IPS-NIHi11 (cell line): ENCODE measurements at places on chromosomes 5 and 9.

DNA sequence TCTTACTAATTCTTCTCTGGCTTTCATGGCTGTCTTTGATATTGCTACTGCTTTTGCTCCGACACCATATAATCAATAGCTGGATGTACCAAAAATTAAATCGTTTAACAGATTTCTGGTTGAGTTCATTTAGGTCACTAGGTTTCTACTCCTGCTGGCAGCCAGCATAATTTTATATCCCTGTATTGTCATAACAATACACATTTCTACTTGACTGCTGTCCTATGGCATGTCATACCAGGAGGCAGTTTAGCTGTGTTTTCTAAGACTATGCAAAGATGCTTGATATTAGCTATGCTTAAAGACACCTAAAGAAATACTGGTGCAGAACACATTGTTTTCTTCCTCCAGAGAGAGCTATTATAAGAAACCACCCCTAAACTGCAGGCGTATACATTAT is 337.2 kb upstream of the CDH6 start:
- DNase-seq = no peak

GRCh38 chr9:99253772-99254431 is 31.8 kb downstream of the SEC61B start:
- DNase-seq = no peak

DNA sequence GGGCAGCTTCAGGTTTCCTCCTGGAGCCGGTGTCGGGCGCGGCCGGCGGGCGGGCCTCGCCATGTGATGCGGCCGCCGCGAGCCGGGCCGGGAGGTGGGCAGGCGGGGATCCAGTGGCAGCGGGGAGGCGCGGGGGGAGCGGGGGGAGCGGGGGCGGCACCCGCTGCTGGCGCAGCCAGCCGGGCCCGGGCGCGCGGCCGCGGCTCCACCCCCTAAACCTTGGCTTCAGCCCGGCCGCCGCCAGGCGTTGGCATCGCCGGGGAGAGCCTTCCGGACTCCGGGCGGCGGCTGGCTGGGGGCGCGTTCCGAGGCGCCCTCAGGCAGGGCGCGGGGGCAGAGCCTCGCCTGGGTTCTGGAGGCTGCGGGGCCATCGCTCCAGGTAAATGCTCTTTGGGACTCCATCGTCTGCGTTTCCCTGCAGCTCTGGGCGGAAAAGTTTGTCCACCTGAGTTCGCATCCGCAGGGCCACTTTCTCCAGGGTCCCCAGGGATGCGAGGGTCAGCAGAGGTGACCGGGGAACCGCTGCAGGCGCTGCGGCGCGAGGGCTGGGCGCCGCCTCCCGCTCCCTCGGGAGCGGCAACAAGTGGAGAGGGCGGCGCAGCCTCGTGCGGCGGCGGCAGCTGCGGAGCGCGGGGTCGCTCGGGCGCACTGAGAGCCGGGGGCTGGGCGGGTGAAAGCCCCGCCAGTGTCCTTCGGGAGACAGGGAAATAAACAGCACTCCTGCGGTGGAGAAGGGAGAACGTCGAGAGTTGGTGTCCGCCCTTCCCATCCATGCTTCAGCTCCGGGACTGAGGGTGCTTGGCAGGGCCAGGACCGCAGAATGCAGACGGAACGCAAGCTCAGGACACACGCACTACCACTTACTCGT is at the start of gene ARHGEF28:
Gene ARHGEF28 (plus strand): TSS at position 253 of the 868 bp plus-strand sequence. CDS start 58,656 bp downstream, outside the sequence.
- DNase-seq = peak; percentile 87

- peak; percentile 33 for DNase-seq
These were observed 803 bp upstream of the CCNO start for GRCh38 chr5:55234121-55234700.

DNA sequence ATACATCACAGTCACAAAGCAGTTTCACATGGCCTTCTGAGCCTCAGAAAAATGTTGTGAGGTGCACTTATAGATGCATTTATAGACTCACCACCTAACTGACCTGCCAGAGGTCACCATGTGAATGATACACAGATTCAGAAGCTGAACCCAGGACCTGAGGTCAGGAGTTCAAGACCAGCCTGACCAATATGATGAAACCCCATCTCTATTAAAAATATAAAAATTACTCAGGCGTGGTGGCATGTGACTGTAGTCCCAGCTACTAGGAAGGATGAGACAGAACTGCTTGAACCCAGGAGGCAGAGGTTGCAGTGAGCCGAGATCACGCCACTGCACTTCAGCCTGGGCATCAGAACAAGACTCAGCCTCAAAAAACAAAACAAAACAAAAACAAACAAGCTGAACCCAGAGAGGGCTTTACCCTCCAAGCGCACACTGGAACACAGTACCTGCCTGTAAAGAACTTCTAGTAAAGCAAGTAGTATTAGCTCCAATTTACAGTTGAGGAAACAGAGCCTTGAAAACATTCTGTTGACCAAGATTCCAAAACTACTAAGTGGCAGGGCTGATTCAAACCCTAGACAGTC is 16.3 kb downstream of the ECPAS start:
- no peak for DNase-seq
